Large intestine (tissue), 12 donors: ENCODE measurements at places on chromosomes 3 and 15. TPM values are rescaled to one million over a fixed set of nuclear protein-coding genes. Genes with fewer than 3 reads are reported as not detected.
A peak's percentile ranks its signal among the peaks of the same experiment; 100 is the strongest.

DNA sequence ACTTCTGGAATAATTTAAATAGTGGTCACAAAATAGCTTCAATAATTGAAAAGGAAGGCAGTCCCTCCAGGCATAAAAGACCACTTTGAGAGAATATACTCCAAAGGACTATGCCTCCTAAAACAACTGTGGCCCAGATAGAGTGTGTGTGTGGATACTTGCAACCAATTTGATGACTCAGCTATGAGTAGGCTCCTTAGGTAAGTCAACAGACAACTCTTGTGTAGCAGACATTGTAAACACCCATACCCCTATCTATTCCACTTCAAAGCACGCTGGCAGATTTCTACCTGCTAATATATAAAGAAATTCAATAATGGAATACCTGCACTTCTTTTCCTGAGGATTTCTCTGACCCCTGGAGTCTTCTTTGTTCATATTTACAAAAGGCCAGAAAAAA, 254.5 kb downstream of the NEK10 start:
- DNase-seq, result no peak

FMN1 gene
- polyA plus RNA-seq, result 0.88 TPM

MKRN2OS gene
- 5.1 TPM for polyA plus RNA-seq

GRCh38 chr15:39584662-39585388, 3.9 kb downstream of the THBS1 start:
- DNase-seq, result no peak

DNA sequence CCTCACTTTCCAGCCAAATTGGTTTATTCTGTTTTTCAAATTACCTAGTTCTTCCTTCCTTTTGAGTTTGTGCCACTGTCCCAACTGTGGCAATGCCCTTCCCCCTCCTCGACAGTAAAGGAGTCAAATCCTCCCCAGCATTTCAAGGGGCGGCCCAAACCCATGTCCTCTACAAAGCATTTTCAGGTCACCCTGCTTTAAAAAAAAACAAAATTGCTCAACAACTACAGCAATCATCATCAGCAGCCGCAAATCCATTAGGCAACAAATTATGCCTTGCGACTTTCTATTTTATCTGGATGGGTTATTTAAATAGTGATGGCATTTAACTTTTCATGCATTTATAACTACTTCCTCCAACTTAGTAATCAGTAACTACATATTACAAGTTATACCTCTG, 32.7 kb downstream of the PLD1 start:
- DNase-seq, result no peak

- peak; percentile 80 for DNase-seq
These were observed 18.3 kb upstream of the NTRK3 start for GRCh38 chr15:88274553-88275460.

HCLS1 gene
- 16.4 TPM for polyA plus RNA-seq

DNA sequence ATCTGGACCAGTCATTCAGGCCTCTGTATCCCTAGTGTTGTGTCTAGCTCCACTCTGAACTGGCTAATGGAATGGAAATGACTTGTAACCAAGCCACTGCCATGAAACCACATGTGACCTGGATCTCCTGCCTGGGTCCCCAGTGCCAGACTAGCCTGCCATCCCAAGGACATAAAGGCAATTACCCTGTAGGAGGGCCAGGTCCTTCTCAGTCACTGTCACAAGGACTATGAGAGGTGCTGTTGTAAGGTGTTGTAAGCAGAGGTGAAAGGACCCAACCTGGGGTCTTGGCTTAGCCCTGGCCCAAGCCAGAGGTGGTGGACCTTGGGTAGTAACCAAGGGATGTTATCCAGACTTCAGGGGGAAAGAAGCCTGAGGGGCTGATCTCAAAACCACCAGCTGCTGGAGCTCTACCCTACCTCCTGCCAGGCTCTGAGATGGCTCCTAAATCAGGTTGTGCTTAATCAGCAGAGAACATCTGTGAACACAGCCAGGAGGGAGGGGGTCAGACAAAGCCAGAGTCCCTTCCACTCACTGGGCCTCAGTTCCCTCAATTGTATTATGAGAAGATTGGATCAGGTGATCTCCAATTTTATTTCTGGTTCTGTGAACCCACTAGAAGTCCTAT, 15.7 kb upstream of the KLHL24 start:
- DNase-seq, result no peak

- no peak for DNase-seq
These were observed 6.1 kb upstream of the CCDC174 start for GRCh38 chr3:14645453-14645852.

ITGA11 gene
- 1.8 TPM for polyA plus RNA-seq

DNA sequence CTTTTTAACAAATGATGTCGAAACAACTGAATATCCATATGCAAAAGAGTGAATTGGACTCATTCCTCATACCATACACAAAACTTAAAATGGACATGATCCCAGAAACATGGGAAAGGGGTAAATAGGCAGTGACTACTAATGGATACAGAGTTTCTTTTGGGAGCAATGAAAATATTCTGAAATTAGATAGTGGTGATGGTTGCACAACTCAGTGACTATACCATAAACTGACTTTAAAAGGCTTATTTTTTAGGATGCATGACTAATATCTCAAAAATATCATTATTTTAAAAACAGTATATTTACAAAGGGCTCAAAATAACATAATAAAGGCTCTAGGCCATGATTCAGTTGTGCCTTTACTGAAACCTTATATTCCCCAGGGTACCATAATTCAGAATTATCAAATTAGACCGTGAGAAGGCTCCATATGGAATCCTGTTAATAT, 16.3 kb upstream of the ATP13A3 start:
- no peak for DNase-seq

- DNase-seq, result no peak
These were observed 66.8 kb upstream of the BCHE start for GRCh38 chr3:165903885-165904630.

SH2D7 gene
- polyA plus RNA-seq, result 2.6 TPM

- no peak for DNase-seq
These were observed 29.4 kb upstream of the ALDH1L1 start for GRCh38 chr3:126209741-126210140.

SHC4 gene
- 1.7 TPM for polyA plus RNA-seq

- DNase-seq, result no peak
These were observed 331.0 kb upstream of the RGMA start for GRCh38 chr15:93420050-93420452.

DNA sequence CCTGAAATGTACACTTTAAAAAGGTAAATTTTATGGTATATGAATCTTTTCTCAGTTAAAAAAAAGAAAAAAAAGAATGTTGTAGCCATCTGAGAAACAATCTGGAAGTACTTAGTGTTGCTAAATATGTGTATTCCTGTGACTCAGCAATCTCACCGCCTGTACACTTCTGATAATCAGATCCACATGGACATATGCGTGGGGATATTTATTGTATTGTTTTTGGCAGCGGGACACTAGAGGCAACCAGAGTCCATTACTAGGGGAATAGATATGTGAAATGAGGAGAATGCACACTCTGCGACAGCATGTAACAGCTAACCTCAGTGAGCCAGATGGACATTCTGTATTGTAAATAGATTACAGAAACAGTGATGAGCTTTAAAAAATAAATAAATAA, 65.4 kb downstream of the AQP9 start:
- DNase-seq, result no peak

GRCh38 chr3:24318677-24319287, 175.9 kb downstream of the THRB start:
- no peak for DNase-seq

DNA sequence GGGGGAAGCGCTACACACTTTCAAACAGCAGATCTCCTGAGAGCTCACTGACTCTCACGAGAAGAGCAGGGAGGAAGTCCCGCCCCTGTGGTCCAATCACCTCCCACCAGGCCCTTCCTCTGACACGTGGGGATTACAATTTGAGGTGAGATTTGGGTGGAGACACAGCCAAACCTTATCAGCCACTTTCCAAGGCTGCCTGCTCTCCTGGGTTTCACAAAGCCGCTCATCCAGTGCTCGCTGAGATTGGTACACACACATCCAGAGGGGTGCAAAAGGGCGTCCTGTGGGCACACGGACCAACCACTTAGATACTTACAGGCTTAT, 23.1 kb downstream of the XXYLT1 start:
- no peak for DNase-seq

ATP10A gene
- 2.2 TPM for polyA plus RNA-seq
